ENCODE measurements at places on chromosomes 5 and 9.

DNA sequence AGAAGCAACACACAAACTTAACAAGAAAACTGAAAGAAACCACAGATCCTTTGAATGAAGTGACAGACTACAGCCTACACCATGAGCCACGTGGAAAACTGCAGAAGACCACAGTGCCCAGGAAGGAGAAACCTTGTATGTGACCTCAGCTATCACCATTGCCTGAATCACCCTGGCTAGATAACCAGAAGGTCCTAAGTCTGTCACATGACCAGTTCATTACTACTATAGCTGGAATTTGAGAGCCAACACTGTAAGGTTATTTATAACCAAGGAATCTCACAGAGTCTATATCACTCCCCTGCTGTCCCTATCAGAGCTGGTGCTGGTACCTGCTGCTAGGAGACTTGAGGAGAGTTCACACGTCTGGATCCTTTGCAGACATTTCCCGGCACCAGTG, 90.3 kb upstream of the FBXL17 start:
- no peak for DNase-seq

DNA sequence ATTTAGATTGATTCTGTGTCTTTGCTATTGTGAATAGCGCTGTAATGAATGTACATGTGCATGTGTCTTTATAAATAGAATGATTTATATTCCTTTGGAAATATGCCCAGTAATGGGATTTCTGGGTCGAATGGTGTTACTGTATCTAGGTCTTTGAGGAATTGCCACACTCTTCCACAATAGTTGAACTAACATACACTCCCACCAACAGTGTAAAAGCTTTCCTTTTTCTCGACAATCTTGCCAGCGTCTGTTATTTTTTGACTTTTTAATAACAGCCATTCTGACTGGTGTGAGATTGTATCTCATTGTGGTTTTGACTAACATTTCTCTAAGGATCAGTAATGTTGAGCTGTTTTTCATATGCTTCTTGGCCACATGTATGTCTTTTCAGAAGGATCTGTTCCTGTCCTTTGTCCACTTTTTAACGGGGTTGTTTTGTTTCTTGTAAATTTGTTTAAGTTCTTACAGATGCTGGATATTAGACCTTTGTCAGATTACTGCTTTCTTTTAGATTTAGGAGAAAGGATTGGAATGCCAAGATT, 125.0 kb upstream of the NR5A1 start:
- DNase-seq: no peak

DNA sequence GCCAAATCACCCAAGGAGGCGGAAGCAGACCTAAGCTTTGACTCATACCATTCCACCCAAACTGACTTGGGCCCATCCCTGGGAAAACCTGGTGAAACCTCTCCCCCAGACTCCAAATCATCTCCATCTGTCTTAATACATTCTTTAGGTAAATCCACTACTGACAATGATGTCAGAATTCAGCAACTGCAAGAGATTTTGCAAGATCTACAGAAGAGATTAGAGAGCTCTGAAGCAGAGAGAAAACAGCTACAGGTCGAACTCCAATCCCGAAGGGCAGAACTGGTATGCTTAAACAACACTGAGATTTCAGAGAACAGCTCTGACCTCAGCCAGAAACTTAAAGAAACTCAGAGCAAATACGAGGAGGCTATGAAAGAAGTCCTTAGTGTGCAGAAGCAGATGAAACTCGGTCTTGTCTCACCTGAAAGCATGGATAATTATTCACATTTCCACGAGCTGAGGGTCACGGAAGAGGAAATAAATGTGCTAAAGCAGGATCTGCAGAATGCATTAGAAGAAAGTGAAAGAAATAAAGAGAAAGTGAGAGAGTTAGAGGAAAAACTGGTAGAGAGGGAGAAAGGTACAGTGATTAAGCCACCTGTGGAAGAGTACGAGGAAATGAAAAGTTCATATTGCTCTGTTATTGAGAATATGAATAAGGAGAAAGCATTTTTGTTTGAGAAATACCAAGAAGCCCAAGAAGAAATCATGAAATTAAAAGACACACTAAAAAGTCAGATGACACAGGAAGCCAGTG, 15.8 kb upstream of the TTC23L start:
- DNase-seq: no peak

GRCh38 chr5:107418902-107419301, 251.8 kb downstream of the EFNA5 start:
- no peak for DNase-seq

GRCh38 chr5:143826951-143827444, 15.0 kb downstream of the HMHB1 start:
- no peak for DNase-seq

DNA sequence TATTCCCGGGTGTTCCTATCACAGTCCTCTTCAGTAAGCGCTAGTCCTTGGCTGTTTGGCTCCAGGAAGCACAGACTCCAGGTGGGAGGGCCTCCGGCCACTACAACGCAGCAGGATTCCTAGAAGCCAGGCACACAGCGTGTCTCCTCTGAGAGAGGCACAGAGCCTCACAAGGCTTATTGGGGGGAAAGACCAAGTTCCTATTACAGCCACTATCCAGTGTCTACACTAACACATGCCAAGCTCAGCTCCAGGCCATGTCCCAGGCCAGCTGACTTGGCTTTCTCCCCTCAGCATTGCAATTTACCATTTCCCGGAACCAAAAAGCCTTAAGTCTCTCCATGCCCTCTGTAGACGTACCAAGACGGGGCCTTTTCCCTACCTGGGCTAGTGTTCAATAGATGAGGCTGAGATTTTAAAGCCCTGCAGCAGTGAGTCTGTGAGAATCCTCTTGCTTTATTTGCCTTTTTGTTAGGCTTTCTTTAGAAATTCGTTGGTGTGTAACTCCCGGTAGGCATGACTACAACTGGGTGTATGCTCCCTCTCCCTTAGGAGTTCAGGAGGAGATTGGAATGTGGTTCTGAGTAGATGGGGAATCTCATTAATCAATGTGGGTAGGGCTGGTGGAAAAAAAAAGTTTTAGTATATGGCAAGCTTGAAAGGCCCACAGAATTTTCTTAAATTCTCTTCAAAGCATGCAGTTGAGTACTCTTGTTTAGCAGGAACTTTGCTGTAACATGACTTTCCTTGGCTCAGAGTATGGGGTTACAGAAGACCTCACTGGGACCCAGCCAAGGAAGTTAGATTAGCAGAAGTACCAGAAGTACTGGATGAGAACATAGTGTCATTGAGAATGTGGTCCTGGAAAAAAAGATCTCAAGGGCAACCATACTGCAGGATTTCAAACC, 84.3 kb upstream of the SLC1A3 start:
- DNase-seq: no peak

DNA sequence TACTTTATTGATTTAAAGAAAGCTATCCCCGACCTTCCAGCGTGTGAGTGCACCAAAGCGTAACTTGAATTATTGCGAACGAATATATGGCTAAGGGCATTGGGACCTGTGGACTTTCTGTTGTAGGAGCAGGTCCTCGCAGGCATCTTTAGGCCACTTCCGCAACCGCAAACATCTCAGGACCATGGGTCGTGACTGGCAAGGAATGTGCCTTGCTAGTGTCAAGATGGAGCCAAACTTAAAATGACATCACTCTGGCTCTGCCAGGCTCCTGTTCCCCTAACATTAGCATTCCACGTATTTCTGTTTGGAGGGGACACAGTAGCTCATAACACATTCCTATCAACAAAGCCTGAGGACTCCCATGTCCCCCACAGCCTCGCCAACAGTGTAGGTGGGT, 44.1 kb upstream of the OLFM1 start:
- no peak for DNase-seq

- no peak for DNase-seq
These were observed 282.0 kb downstream of the SLIT3 start for GRCh38 chr5:169018925-169019324.

GRCh38 chr9:71446473-71447411, 321.6 kb downstream of the CEMIP2 start:
- peak; percentile 0 for DNase-seq

DNA sequence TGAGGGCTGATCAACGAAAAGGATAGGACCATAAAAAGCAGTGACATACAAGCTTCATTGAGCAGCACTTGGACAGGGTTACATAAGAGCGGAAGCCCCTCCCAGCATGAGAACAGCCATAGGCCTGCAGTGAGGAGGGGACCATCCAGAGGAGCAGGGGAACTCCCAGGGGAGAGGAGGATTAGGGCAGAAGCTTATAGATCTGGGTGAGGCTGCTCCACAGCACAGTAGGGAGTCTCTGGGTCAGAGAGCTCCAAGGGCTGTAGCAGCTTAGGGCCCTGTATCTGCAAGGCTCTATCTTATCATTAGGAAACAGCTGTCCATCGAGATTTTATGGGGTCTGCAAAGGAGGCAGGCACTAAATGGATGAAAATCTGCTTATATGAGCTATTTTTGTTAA, 186.6 kb downstream of the DOCK8 start:
- no peak for DNase-seq

- DNase-seq: no peak
These were observed 739.7 kb upstream of the CDH9 start for GRCh38 chr5:27778121-27778520.

GRCh38 chr9:8549214-8549613, 749.6 kb upstream of the DMAC1 start:
- DNase-seq: no peak

- no peak for DNase-seq
These were observed 49.8 kb downstream of the PRRC1 start for GRCh38 chr5:127567026-127567768.

DNA sequence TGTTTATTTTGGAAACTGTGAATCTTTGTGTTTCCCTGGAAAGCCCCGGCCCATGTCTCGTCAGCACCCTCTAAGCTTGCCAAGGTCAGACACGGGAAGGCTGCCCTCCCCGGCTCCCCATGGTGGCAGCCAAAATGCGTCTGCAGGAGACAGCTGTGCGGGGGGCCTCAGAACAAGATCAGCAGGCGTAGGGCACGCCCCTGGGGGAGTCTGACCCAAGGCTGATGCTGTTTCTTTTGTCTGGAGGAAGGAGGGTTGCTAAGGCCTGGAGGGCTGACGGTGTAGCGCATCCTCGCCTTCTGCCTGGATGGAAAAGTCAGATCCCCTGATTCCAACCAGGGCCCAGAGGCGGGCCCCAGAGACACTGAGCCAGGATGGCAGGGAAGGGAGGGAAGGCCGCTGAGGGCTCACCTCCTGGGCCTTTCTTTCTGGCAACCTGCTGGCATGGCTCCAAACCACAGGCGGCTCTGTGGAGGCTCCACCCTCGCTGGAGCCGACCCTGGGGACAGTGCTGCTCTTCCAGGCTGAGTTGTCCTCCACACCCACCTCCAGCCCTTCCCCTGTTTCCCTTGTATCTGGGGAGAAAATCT, 57.2 kb downstream of the OLFM1 start:
- DNase-seq: no peak

- no peak for DNase-seq
These were observed 42.7 kb downstream of the UGCG start for GRCh38 chr9:111939322-111939721.

GRCh38 chr5:34775886-34776285, 63.1 kb upstream of the TTC23L start:
- DNase-seq: no peak

GRCh38 chr5:74895906-74896305, 29.7 kb upstream of the FAM169A start:
- DNase-seq: no peak

- DNase-seq: no peak
These were observed 468.7 kb upstream of the TYRP1 start for GRCh38 chr9:12224449-12224848.

DNA sequence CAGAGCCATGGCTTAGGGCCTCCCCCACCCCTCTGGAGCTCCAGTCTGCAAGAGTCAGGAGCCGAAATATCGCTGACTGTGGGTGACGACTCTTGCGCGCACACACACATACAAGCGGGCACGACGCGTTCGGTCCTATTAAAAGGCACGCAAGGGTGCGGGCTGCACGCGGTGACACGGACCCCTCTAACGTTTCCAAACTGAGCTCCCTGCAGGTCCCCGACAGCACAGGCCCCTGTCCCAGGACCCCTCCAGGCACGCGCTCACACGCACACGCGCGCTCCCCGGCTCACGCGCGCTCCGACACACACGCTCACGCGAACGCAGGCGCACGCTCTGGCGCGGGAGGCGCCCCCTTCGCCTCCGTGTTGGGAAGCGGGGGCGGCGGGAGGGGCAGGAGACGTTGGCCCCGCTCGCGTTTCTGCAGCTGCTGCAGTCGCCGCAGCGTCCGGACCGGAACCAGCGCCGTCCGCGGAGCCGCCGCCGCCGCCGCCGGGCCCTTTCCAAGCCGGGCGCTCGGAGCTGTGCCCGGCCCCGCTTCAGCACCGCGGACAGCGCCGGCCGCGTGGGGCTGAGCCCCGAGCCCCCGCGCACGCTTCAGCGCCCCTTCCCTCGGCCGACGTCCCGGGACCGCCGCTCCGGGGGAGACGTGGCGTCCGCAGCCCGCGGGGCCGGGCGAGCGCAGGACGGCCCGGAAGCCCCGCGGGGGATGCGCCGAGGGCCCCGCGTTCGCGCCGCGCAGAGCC, at the start of gene GRIN1:
GRIN1 (plus strand) TSS at position 433 of the 746 bp plus-strand sequence. CDS start 333 bp downstream, outside the sequence.
- DNase-seq: no peak

DNA sequence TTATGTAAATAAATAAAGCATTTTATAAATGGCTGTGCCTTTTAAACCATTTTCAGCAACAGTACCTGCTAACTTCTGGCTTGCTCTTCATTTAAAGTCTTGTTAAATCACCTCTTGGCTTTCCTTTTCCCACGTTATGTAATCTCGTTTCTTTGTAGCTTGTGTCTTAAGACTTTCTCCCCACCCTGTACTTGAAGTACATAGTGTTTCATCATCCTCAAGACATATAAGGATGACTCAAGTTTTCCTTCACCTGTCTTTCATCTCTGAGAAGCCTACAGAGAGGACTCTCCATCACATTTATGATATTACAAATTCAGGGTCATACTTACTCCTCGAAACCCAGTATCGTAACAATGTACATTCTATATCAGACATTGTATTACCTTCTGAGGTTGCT, 33.9 kb downstream of the PRELID2 start:
- DNase-seq: no peak

DNA sequence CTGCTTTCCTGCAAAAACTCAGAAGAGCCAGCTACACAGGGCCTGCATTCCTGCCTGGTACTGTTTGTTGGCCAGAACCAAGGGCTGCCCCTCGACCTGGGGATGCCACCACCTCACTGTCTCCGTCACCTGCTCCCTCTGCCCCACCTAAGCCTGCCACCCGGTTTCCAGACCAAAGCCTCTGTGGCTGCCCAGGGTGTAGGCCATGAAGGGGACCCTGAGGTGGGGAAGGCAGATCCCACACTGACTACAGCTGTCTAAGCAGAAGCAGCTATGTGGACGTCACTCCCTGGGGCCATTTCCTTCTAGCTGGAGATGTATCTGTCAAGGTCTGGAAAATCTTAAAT, 35.8 kb downstream of the RASGEF1C start:
- DNase-seq: no peak

- DNase-seq: no peak
These were observed 9.5 kb downstream of the TOR4A start for GRCh38 chr9:137286975-137287383.

- no peak for DNase-seq
These were observed 153.8 kb downstream of the AUH start for GRCh38 chr9:91207729-91208418.

DNA sequence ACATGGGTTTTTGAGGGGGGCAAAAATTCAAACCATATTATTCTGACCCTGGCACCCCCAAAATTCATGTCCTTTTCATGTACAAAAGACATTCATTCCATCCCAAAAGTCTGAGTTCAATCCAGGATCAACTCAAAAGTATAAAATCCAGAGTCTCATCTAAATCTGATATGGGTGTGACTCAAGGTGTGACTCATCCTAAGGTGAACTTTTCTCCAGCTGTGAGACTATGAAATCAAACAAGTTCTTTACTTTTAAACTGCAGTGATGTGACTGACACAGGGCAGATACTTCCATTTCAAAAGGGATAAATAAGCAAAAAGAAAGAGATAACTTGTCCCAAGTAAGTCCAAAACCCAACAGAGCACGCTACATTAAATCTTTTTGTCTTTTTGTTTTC, 20.6 kb upstream of the CYLC2 start:
- DNase-seq: no peak

Measured in activated CD4-positive, CD25-positive, alpha-beta regulatory T cell treated with anti-CD3 and anti-CD28 coated beads, Interleukin-2, amount 50 U/mL, for 16 hours (primary cell).